ENCODE measurements at places on chromosomes 6 and 20. TPM values are rescaled to one million over a fixed set of nuclear protein-coding genes. Genes with fewer than 3 reads are reported as not detected.

MUC22 gene
- not detected for total RNA-seq

EPHA7 gene
- under 0.01 TPM for total RNA-seq

KCNQ5 gene
- total RNA-seq, result 0.43 TPM

SMIM29 gene
- total RNA-seq, result 23.2 TPM

PTPRA gene
- 35.5 TPM for total RNA-seq

SFTA2 gene
- 0.39 TPM for total RNA-seq

FOXC1 gene
- 10.2 TPM for total RNA-seq

ACTR5 gene
- total RNA-seq, result 5.1 TPM

CHMP4B gene
- total RNA-seq, result 40.8 TPM

FAM184A gene
- 0.11 TPM for total RNA-seq

PTCRA gene
- not detected for total RNA-seq

ULBP1 gene
- total RNA-seq, result 0.65 TPM

TSPO2 gene
- not detected for total RNA-seq

SMLR1 gene
- total RNA-seq, result not detected

ENPP5 gene
- 1.2 TPM for total RNA-seq

GPLD1 gene
- total RNA-seq, result 0.33 TPM

TGM3 gene
- not detected for total RNA-seq

PRDM13 gene
- total RNA-seq, result not detected

NELFE gene
- total RNA-seq, result 105 TPM

ZNF76 gene
- total RNA-seq, result 27.5 TPM

PLEKHG1 gene
- total RNA-seq, result 3.1 TPM

ZFP57 gene
- 1.6 TPM for total RNA-seq

HLA-DQB1 gene
- total RNA-seq, result not detected

FOXO3 gene
- 73.0 TPM for total RNA-seq

TRIM40 gene
- total RNA-seq, result not detected

ADGRG6 gene
- 107 TPM for total RNA-seq

APCDD1L gene
- 1.5 TPM for total RNA-seq

SNAI1 gene
- total RNA-seq, result not detected

Data from placental epithelial cell (primary cell).